CD8-positive, alpha-beta T cell (primary cell): ENCODE measurements at places on chromosomes 4 and X.

- DNase-seq: no peak
These were observed 22.4 kb upstream of the ARMCX4 start for GRCh38 chrX:101462892-101463291.

- peak; percentile 0 for DNase-seq
These were observed 2.5 kb upstream of the BRWD3 start for GRCh38 chrX:80812176-80812575.

GRCh38 chr4:95549246-95550114, 707 bp upstream of the UNC5C start:
- DNase-seq: no peak

DNA sequence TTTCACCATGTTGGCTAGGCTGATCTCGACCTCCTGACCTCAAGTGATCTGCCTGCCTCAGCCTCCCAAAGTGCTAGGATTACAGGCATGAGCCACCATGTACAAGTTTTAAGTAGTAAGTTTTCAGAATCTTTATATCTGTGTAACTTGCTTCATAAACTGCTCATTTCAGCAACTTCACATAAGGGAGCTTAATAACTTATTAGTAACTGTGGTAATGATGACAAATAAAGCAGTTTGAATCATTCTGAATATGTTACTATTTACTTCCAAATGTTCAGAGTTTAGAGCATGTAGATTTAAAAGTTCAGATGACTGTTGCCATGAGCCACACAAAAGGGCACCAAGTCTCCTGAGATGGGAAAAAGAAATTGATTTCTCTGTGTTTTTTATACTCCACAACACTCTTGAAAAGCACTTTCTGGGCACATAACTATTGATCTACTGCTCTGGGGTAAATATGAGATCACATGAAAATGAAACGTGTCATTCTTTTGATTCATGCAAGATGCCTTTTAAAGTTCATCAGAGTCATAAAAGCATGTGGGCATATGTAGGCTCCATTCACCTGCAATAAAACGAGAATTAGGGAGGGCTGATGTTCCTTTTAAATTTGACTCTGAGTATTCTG, 14.1 kb upstream of the CA5B start:
- no peak for DNase-seq

DNA sequence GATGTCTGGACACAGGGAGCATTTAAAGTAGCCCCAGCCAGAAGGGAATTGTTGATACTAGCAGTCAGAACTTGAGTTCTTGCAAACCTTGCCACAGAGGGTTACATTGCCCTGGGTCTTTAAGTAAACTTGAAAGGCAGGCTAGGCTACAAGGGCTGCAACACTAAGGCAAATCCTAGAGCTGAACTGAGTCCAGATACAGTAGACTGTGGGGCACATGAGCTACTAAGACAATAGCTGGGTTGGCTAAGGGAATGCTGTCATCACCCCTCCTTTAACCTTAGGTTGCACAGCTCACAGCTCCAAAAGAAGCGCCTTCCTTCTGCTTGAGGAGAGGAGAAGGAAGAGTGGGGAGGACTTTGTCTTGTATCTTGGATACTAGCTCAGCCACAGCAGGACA, 35.6 kb downstream of the SH3BGRL start:
- DNase-seq: no peak

GRCh38 chr4:173185847-173186510, 17.4 kb downstream of the GALNT7 start:
- DNase-seq: no peak

- DNase-seq: no peak
These were observed 27.2 kb upstream of the DHX15 start for GRCh38 chr4:24611575-24611974.

- DNase-seq: no peak
These were observed 608.8 kb downstream of the PCDH7 start for GRCh38 chr4:31328932-31329331.

GRCh38 chr4:149077181-149077580, 635.0 kb upstream of the NR3C2 start:
- DNase-seq: no peak

- no peak for DNase-seq
These were observed 55.4 kb upstream of the RASGEF1B start for GRCh38 chr4:81527115-81527514.

- DNase-seq: no peak
These were observed 540 bp upstream of the HADH start for GRCh38 chr4:107989162-107989536.
